Suppressor macrophage treated with lipopolysaccharide for 1 hour (primary cell): ENCODE measurements at places on chromosomes 7 and 10.
A peak's percentile ranks its signal among the peaks of the same experiment; 100 is the strongest.

- no peak for DNase-seq
These were observed 6.0 kb upstream of the CUEDC2 start for GRCh38 chr10:102438374-102438773.

DNA sequence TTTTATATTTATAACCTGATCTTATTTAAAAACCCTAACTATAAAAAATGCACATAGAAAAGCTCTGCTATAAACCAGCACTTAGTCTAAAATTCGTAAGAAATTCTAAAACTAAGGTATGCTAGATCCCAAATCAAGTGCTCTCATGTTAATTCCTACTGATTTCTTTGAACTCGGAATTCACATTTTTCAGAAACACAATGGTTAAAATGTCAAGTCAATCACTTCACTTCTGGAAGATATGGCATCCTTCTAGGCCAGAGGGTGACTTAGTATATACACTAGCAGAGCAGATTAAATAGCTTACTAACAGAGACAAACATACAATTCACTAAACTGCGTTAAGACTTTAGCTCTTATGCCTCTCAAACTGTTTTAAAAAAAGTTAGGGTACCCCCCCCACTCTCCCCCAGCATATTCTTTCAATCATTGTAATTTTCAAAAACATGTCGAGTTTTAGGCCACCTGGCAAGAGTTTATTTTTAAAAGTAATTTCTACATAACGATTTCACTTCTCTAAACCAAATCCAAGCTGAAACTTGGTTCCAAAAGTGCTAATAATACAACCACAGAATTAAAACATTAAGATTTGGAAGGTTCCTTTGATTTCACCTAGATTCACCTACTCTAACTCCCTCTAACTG, 129.4 kb downstream of the NRBF2 start:
- DNase-seq: no peak

- DNase-seq: no peak
These were observed 70.0 kb downstream of the AFAP1L2 start for GRCh38 chr10:114334301-114334700.

GRCh38 chr10:51675088-51675487, 24.3 kb downstream of the CSTF2T start:
- DNase-seq: no peak

GRCh38 chr7:99092064-99092720, 51.7 kb downstream of the SMURF1 start:
- no peak for DNase-seq

GRCh38 chr10:20954519-20954918, 57.4 kb upstream of the NEBL start:
- DNase-seq: no peak

DNA sequence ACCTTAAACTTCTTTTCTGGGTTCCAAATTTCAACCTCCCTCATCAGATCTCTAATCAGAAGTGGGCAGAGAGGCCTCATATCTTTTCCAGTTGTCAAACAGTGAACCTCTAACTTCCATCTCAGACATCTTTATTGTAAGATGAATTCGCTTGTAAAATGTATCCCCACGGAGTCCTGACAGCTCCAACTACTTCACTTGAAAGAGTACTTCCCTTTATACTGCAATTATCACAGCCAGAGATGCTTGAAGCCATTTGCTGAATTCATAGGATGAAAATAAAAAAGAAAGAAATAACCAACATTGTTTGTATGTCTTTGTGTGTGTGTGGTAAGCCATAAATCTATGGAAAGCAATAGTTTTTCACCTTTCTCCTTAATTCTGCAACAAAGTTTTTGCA, 175.2 kb downstream of the GRM3 start:
- DNase-seq: no peak

DNA sequence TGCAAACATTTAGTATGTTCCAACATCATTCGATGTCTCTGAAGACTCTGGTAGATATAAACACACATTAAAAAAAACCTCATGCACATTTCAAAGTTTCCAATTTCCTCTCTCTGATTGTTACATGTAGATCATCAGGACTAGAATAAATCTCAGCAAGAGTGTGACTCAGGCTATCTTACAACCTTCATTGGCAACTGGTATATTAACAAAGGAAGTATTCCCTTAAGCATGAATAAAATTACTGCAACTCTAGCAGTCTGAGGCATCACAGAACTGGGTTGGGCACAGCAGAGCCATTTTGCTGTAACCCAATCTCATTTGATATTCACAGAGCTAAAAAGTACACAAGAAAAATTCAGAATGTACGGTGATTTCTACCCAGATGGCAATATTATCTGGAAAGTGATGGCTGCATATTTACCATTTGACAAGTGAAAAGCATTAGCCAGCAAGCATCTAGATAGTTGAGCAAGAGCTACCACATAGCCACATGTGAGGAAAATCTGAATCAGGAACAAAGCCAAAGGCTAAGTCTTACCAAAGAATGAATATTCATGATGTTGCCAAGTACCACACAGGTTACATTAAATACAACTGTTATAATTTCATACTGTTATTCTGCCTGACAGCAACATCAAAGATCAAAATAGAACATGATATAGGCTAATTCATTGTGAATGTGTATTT, 232.2 kb downstream of the CRPPA start:
- no peak for DNase-seq

- no peak for DNase-seq
These were observed 167.5 kb downstream of the ITGB1 start for GRCh38 chr10:32790483-32790882.

DNA sequence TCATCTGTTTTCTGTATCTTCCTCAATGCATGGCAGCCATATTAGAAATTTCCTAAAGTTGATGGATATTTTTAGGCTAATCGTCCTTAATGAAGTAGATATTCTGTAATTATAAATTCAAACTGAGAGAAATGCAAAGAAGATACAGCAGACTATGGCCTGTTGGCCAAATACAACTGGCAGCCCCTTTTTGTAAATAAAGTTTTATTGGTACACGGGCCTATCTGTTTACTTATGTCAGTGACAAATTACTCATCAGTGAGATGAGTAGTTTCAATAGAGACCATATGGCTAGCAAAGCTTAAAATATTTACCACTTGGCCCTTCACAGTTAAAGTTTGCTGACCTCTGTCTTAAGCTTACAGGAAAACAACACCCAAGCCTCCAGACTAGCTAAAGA, 112.3 kb downstream of the HTR7 start:
- DNase-seq: no peak

DNA sequence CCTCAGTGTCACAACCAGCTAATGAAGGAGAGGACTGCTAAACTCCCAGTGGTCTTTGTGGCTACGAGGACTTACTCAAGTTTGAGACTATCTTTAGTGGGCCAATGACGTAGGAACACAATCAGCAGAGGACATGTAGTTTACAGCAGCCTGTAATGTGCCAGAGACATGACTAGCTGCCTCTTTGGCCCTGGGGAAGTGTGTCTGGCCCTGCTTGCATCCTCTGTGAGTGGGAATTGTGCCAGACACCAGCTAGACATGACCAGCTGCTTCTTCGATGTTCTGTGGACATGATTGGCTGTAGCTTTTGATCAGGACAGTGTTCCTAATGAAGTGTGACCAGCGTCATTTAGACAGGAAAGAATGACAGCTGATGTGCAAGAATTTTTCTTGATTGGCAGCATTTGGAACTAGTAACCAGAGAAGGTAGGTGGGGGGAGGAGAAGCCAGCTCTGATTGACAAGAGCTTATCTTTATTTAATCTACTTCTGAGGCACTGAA, 141.7 kb downstream of the AUTS2 start:
- no peak for DNase-seq

- peak; percentile 63 for DNase-seq
These were observed 6.3 kb downstream of the NAT16 start for GRCh38 chr7:101173752-101174244.

GRCh38 chr10:105993609-105994008, 1170.9 kb downstream of the SORCS1 start:
- no peak for DNase-seq

- DNase-seq: no peak
These were observed 275.0 kb downstream of the PTEN start for GRCh38 chr10:88138319-88138848.

DNA sequence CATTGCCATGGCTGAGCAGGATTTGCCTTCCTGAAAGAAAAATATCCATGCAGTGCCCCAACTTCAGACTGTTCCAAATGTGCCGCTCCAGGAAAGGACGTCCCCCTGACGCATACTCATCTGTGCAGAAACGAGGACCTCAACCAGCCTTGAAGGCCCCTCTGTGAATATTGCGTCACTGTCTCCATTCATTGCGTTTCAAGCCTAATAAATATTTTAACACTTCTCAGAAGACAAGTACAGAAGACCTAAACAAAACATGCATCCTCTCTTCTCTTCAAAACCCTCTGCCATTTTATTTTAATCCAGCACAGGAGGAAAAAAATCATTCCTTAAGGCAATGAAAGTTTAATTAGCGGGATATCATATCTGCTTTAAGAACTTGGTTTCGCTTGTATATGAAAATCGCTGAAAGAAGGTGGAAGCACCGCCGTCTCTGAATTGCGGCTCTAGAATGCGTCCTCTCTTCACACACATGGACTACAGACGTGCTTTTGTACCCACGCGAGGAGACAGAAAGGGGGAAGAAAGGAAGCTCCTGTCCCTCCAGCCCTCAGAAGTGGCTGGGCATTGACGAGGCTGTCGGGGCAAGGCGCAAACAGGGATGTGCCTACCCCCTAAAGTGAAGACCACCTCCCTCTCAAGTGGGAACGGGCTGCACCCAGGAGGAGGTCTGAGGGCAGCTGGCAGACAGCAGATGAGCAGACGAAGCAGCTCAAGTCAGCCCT, 36.8 kb downstream of the RGS10 start:
- no peak for DNase-seq

- peak; percentile 2 for DNase-seq
These were observed 590.9 kb upstream of the ANKRD30A start for GRCh38 chr10:36534471-36535002.

GRCh38 chr7:45716380-45717203, 142.4 kb downstream of the ADCY1 start:
- no peak for DNase-seq

GRCh38 chr7:121079425-121080169, 91.1 kb downstream of the CPED1 start:
- no peak for DNase-seq

DNA sequence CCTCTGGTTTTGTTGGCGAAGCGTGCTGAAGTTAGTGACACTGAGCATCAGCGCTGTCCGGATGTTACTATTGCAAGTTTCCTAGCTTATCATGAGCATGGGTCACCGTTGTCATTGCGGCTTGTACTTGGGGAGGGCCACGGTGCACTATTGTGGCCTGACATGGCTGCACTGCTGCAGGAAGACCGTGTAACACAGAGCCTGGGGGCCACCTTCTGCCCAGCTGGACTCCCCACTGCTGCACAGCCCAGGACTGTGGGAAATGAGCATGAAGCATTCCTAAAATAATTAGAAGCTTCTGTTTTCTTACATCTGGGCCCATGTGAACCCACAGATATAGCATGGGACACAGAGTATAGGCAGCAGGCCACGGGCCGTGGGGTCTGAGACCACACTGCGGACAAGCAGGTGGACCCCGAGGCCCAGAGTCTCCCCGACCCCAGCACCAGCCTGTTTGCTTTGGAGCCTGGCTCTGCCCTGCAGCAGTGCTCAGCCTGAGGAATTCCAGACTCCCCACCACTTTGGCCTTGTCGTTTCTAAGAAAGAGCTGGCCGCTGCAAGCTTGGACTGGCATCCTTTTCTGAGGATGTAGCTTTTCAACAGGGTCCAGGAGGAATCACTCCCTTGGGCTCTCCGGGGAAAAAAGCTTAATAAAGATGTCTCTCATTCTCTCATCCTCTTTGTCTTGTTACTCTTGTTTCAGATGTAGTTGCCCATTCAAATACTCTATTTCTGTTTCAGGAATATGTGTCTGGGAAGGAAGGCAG, 179.2 kb downstream of the CCDC3 start:
- DNase-seq: no peak

- no peak for DNase-seq
These were observed 16.7 kb downstream of the NOS3 start for GRCh38 chr7:151007469-151007898.

GRCh38 chr10:131946880-131947279, 34.8 kb downstream of the BNIP3 start:
- DNase-seq: no peak

DNA sequence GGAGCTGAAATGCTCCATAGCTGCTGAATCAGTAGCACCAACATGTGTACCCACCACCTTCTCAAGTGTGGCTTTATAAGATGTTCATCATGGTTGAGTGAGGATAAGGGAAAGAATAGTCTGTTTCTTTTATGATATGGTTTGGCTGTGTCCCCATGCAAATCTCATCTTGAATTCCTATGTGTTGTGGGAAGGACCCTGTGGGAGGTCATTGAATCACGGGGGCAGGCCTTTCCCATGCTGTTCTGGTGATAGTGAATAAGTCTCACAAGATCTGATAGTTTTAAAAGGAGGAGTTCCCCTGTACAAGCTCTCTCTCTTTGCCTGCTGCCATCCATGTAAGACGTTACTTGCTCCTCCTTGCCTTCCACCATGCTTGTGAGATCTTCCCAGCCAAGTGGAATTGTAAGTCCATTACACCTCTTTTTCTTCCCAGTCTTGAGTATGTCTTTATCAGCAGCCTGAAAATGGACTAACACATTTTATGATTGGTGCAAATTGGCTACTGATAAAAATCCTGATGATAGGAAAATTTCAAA, 799.9 kb downstream of the TNS3 start:
- no peak for DNase-seq

GRCh38 chr7:117127585-117128168, 174.4 kb downstream of the ST7 start:
- peak; percentile 81 for DNase-seq

DNA sequence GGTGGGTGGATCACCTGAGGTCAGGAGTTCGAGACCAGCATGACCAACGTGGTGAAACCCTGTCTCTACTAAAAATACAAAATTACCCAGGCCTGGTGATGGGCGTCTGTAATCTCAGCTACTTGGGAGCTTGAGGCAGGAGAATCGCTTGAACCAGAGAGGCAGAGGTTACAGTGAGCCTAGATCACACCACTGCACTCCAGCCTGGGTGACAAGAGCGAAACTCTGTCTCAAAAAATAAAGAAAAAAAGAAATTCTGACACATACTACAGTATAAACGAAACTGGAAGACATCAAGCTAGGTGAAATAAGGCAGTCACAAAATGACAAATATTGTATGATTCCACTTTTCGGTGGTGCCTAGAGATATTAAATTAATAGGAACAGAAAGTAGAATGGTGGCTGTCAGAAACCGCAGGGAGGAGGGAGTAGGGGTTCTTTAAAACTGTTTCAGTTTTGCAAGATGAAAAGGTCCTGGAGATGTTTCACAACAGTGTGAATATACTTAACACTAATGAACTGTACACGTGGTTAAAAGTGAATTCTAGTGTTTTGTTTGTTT, 23.2 kb downstream of the PILRA start:
- peak; percentile 83 for DNase-seq

- DNase-seq: no peak
These were observed 172.9 kb downstream of the LRRC4 start for GRCh38 chr7:127858091-127858914.

DNA sequence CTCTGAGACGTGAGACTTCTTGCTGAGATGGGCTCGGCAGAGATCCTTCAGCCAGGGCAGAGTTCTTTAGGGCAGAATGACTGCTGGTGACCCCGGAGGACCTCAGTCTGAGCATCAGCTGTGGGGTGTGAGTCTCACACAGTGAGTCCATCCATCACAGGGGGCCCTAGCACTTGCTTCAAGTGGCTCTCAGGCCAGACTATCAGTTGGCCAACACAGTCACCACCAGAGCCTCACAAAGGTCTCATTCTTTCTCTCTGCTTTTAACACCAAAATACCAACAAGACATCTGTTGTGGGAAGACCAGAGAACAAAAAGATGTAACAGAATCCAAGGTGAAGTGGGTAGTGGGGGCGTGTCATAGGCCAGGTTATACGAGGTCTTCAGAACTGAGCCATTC, 345.6 kb upstream of the NRP1 start:
- DNase-seq: no peak

GRCh38 chr7:64101943-64102655, 56.9 kb downstream of the ZNF727 start:
- DNase-seq: no peak

GRCh38 chr7:77538281-77539212, 1.5 kb downstream of the PTPN12 start:
- DNase-seq: peak; percentile 96
